Hypothalamus (tissue), 51 donors: ENCODE measurements at places on chromosomes 11 and 22.

- DNase-seq: no peak
These were observed 4.9 kb upstream of the WNT11 start for GRCh38 chr11:76210931-76211851.

GRCh38 chr11:23078289-23078971 lies 218.2 kb upstream of the CCDC179 start:
- no peak for DNase-seq

DNA sequence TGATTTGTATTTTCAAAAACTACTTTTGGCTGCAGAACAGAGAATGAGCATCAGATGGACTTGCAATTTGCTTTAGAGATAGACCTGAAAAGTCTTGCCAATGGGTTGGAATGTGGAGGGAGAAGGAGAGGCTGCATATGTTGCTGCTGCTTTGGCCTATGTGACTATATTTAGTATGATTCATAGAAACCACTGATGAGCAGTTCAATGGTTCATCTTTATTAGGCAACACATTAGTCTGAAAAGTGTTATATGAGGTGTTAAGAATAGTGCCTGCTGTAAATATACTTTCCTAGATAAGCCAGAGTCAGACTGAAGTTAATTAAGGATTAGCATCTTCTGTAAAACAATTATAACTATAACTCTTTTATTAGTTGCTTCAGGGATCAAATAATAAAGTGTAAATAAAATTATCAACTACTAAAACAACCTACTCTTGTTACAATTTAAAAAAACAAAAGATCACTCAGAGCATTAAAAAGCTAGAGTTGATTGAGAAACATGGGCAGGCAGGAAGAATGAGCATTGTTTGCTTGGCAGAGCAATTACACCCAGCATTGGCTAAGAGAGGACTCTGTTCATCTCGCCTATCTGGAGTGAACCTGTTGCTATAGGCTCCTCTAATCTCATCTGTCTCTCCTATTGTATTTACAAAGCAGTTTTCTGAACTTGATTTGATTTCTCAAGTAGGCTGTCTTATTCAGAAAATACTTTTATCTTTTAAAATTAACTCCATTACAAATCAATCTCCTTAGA lies 36.3 kb downstream of the HORMAD2 start:
- no peak for DNase-seq

- DNase-seq: no peak
These were observed 64.6 kb downstream of the GDPD4 start for GRCh38 chr11:77236901-77237300.

DNA sequence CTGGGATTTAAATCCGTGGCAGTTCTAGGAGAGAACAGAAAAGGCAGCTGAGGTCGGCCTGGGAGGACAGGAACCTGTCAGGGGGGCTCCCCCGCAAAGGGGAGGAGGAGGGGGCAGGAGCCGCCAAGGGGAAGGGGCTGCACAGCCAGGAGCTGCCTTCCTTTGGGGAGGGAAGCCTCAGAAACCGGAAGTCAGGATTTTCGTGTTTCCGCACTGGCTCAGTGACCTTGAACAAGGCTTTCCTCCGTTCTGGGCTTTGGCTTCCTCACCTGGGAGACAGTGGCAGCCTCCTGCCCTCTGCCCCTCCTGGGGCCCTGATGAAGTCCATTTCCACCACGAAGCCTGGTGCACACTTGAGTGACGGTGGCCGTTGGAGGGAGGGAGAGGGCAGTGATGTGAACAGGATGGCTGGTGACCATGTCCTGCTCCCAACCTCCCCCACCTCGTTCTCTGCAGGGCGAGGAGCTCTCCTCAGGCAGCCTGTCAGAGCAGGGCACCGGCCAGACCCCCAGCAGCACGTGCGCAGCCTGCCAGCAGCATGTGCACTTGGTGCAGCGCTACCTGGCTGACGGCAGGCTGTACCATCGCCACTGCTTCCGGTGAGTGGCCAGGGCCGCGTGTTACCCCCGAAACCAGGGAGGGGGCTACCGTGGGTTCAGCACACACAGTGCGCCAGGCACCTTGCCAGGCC lies 12.6 kb downstream of the MICALL1 start:
- no peak for DNase-seq

DNA sequence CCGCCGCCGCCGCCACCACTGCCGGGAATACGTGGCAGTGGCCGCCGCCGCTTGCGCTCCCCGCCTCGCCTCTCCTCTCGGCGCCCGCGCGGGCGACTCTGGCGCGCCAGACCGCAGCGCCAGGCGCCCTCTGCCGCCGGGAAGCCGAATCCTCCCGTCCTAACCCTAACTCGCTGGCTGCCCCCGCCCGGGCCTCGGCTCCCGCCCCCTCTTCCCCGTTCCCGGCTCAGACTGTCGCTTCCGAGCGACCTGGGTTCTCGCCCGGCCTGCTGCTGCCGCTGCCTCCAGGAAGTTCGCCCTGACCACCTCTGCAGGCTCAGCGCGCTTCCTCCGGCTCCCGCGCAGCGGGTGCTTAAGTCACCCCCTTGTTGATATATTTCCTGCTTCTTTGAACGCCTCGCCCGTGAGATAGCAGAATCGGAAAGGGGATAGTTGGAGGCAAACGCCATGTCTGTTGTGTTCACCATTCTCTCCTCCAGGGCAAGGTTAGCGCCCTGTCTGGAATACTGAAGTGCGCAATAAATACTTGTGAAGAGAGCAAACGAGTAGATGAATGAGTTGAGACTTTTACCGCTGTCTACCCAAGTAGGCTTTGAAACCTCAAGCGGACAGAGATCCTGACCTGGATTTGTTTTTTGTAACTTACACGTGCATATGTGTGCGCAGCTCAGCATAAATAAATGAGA lies at the start of gene SMCO4:
Gene SMCO4, minus strand, starts transcription at position 100 of the 686 bp plus-strand sequence. CDS start 64,202 bp downstream, outside the sequence.
- peak; percentile 27 for DNase-seq

GRCh38 chr11:119320776-119321524 lies 4.0 kb upstream of the MCAM start:
- DNase-seq: no peak

DNA sequence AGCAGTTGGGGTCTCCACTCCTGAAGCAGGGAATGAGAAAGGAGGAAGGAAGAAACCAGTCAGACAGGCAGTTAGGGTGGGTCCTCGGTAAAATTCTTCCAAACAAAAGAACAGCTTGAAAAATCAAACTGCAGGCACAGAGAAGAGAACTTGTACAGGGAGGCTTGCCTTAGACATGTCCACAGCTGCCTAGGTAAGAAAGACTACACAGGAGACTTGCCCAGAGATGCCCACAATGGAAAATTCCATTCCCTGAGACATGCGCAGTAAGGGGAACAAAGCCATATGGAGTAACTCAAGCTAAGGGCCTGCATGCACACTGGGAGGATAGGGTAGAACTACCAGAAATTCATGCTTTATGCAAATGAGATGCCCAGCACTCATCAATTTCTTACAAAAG lies 9.8 kb downstream of the KCNJ11 start:
- DNase-seq: no peak

DNA sequence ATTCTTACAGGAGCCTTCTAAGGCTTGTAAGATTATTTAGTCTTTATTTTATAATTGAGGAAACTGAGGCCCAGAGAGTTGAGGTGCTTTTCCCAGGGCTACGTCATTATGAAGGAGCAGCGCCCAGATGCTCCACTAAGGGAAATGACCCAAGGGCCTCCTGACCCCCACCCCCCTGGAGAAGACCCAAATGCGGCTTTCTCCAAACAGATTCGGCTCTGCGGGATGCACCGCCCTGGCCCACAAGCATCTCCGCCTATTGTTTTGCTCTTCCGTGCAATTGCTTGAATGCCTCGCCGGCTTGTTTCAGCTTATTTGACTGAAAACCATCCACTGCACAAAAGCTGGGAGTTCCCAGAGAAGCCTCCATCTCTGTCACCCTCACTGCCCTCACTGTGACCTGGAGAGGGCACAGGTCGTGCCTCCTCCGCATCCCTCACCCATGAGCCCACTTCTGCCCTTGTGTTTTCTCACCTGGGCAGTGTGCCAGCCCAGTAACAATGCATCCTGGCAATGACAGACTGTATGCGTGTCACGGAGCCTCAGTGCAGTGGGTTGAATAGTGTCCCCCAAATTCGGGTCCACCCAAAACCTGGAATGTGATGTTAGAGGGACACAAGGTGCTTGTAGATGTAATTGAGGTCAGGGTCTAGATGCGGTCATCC lies 790.2 kb downstream of the TBC1D22A start:
- DNase-seq: no peak

DNA sequence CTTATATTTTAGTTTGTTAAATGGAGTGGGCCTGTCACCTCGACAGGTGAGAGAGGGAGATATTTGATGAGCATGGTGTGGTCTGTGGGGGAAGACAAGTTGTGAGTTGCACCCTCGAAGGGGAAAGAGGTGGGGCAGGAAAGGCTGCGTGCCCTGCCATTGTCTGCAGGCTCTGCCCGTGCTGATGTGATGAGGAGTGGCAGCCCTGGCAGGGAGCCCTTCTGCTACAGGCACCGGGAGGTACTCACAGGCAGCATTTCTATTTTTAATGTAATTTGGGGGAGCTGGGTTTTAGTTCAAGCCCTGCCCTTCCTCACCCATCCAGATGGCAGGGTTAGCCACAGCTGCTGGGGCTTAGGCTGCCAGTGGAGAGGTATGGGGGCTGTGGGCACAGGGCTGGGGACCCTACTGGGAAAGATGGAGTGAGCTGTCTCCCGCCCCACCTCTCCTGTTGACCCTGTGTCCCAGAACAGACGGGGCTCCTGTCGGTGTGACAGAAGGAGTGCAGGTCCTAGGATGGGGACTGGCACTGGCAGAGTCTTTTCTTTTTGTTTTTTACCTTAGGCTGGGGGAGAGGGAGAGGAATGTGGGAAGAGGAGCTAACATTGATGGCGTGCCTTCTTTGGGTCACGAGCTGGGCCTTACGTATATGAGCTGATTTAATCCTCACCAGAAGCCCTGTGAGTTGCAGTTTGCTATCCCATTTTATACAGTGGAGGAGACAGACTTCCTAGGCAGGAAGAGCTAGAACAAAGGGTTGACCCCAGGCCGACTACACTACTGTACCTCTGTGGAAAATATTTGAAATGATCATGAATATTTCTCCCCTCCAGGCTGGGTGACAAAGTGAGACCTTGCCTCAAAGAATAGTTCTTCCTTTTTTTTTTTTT lies 51.6 kb downstream of the CEP164 start:
- no peak for DNase-seq

GRCh38 chr11:85779956-85780640 lies 30.8 kb downstream of the SYTL2 start:
- DNase-seq: no peak

DNA sequence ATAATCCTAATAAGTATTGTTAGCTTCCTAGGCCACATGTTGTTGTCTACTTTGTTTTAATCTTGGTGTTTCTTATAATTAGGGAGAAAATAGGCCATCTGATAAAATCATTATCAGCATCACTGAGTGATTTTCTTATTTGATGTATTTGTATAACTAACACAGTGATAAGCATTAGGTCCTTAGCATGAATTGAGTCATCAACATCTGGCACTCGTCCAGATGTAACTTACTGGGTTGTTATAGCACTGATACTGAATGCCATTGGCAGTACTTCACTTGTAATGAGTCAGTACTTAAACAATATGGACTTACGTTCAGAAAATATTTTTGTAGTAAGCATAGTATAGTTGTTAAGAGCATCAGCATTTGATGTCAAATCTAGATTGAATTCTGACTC lies 16.2 kb downstream of the API5 start:
- DNase-seq: no peak

DNA sequence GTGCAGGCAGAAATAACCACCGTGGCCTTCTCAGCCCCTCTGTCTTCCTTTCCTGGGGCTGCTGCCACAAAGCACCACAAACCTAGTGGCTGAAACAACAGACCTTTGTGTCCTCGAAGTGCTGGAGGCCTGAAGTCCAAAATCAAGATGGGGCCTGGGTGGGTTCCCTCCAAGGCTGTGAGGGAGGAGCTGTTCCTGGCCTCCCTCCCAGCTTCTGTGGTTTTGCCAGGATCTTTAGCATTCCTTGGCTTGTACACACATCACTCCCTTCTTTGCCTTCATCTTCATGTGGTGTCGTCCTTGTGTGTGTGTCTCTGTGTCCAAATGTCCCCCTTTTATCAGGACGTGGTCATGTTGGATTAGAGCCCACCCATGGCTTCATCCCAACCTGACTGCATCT lies 29.0 kb upstream of the PARVG start:
- no peak for DNase-seq
